ENCODE measurements at places on chromosomes 7 and 10.

GRCh38 chr7:44219371-44220045 lies 18.7 kb downstream of the YKT6 start:
- no peak for DNase-seq

DNA sequence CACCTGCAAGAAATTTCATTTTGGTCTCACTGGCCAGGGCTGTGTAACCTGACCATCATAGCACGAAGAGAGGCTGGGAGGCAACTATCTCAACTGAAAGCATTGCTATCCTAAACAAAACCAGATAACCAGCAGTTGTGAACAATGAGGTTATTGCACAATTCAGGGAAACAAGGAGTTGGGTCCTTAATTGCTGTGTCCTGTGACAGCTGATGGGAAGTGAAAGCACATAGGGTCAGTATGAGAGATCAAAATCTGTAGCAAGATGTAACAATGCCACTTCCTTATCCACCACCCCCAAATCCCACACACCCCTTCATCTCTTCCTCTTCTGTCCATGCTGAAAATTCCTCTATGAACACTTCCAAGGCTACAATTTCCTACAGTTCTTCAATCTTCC lies 80.2 kb downstream of the HTR7 start:
- no peak for DNase-seq

DNA sequence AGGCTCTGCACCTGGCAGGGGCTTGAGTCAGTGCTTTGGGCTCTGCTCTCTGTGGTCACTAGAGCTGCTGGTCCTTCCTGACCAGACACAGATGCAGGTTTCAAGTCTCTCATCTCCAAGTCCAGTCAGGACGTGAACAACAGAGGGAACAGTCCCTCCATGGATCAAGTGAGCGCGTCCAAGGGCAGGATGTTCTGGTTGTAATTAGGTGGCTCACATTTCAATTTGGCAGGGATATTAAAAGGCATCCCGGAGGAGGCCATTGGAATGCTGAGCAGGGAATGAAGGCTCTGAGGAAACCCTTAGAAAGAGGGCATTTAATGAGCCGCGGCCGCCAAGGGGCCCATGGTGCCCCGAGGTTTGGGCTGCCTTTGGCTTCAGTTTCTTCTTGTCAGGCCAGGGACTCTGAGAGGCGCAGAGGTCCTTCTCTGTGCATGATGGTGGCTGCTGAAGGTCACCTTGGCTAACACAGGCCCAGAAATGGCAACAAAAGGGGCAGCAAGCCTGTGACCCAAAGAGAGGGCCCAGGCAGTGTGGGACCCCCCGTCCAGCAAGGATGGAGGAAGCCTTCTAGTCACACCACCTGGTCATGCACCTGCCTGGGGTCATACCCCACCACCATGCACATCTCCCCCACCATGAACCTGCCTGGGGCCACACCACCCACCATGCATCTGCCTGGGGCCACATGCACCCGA lies 30.7 kb upstream of the INPP5A start:
- DNase-seq, result no peak

GRCh38 chr7:158953912-158954311 lies 97.6 kb downstream of the DYNC2I1 start:
- no peak for DNase-seq

GRCh38 chr7:16847381-16847860 lies 34.4 kb downstream of the AGR3 start:
- DNase-seq, result no peak

GRCh38 chr10:12974078-12974477 lies 27.4 kb downstream of the CCDC3 start:
- no peak for DNase-seq

GRCh38 chr10:71382757-71383156 lies 14.0 kb upstream of the CDH23 start:
- DNase-seq, result no peak

DNA sequence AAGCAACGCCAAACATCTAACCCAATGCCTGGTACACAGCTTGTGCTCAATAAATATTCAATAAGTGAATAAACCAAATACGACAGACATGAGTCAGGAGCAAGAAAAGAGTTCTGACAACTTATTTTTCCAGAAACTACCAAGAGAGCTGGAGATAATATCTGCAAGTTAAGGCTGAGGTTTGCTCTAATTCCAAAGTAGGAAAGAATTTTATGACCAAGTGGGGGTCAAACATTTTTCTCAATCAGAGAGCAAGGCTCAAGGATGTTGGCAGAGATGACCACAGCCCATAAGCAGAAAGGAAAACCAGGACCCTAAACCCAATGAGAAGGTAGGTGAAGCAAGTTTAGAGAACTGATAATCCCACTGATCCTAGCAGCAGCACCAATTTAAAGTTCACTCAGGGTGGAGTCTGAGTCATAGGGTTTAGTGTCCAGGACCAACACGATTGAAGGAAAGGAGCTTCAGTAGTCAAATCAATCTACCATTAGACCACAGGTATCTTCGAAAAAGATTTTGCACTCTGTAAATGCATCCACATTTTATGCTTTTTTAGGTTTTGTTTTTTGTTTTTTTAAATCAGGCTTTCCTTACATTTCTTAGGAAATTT lies 49.3 kb upstream of the KCNIP2 start:
- DNase-seq, result no peak

DNA sequence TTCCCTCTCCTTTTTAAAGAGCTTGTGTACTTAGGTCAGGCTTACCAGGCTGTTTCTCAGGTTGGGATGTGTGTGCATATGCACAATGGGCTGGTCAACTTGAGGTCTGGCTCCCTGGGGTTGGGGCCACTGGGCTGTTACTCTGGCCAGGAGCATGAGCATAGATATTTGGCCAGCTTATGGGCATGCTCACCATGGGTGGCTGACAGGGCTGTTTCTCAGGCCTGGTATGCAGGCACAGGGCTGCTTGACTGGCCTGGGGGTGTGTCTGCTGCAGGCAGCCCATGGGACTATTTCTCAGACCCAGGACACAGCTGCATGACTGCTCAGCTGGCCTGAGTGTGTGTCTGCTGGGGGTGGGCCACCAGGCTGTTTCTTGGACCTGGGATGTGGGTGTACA lies 34.6 kb downstream of the SCART1 start:
- no peak for DNase-seq

GRCh38 chr10:108789336-108789735 lies 1134.0 kb downstream of the XPNPEP1 start:
- DNase-seq, result no peak

DNA sequence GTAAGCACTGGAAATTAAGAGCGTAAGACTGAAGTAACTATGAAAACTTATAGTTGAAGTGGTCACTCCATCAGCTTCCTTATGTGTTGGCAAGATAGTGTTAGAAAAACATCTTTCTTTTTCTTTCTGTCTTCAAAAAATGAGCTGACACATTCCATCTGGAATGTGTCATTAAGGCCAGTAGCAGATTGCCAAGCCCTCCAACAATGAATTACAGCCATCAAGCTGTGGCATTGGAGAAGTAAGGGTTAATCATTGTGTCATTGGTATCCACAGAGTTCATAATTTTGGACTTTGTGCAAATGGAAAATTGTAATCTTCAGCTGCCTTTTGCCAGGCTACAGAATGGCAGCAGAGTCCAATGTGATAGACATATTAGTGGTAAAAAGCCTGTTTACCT lies 926.3 kb downstream of the NRG3 start:
- DNase-seq, result no peak

- DNase-seq, result no peak
Observed at GRCh38 chr10:70540089-70540788, 61.7 kb downstream of the PALD1 start.

DNA sequence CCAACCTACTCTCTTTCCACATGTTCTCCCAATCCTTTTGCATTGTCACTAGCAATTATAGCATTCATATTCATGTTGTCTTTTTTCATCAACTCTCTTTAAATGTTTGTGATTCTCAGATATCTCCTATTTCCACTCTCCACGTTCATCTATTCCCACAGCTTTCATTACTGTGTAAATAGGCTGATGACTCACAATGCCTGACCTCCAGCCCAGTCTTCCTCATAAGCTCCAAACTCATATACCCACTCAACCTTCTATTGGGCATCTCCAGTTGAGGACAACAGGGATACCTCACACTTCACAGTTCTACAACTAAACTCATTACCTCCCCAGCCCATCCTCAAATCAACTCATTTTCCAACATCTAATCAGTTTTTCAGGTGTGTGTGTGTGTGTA lies 194.1 kb downstream of the DGKI start:
- no peak for DNase-seq

DNA sequence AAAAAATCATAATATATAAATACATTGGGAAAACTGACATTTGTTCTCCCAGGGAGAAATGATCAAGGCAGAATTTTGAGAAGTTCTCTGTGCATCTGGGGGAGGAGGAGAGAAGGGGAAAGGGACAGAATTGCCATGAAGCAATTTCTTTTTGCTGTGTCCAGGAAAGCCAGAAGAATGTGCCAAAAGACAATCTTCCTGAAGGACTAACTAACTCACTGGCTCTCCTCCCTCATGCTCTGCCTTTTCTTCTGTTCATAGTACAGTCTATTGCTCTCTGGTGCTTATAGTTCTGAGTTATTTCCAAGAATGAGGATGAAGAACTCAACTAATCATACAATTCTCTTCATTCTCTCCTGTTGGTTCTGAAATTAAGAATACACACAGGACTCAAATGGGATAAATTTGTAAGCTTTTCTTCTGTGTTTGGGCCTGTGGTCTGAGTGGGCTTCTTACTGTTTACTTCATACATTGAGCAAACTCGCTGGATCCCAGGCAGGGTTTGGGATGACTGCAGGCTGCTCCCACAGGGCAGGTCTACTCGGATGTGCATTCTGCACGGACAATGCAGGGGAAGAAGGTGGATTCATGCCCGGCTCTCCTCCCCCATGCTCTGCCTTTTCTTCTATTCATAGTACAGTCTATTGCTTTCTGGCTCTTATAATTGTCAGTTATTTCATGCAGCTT lies 22.2 kb upstream of the FAM171A1 start:
- DNase-seq, result no peak

DNA sequence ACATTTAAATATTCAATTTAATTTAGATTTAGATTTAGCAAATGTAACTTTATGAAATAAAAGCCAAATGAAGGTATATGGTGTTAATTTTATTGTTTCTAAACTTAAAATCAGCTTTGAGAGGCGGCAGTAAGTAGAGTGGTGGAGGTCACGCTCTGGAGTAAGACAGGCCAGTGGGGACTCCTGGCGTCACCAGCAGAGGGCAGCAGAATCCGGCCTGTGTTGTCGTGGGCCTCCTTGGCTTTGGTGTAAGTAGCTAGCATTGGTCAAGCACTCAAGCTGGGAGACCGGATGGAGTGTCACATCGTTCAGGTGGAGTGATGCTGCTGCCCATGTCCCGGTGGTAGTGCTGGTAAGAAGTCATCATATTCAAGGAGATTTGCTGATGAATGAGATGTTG lies 98.7 kb upstream of the DNAJB6 start:
- no peak for DNase-seq

DNA sequence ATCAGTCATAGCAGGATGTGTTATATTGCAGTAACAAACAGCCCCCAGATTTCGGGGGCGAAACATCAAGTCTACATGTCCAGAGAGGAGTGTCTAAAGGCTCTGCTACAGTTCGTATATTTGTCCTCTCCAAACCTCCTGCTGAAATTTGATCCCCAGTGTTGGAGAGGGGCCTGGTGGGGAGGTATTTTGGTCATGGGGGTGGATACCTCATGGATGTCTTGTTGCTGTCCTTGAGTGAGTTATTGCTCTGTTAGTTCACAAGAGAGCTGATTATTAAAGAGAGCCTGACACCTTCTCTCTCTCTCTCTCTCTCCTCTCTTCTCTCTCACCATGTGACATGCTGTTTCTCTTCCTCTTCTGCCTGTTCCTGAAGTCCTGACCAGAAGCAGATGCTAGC lies 343.7 kb downstream of the TCERG1L start:
- DNase-seq, result no peak

DNA sequence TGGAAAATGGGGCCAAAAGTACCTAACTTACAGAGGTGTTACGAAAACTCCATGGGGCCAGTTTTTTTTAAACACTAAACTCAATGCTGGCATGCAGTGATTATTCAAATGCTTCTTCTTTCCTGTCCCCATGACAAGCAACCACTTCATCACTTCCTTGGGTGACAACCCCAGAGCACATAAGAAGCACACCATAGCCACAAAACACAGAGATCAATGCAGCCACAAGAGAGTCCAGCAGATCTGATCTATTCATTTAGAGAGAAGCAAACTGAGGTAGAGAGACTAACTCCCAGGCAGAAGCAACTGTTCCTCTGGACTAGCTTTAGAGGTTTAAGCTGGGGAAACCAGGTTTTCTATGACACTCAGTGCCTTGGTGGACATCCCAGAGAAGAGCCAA lies 180.0 kb downstream of the GRID1 start:
- DNase-seq, result no peak

DNA sequence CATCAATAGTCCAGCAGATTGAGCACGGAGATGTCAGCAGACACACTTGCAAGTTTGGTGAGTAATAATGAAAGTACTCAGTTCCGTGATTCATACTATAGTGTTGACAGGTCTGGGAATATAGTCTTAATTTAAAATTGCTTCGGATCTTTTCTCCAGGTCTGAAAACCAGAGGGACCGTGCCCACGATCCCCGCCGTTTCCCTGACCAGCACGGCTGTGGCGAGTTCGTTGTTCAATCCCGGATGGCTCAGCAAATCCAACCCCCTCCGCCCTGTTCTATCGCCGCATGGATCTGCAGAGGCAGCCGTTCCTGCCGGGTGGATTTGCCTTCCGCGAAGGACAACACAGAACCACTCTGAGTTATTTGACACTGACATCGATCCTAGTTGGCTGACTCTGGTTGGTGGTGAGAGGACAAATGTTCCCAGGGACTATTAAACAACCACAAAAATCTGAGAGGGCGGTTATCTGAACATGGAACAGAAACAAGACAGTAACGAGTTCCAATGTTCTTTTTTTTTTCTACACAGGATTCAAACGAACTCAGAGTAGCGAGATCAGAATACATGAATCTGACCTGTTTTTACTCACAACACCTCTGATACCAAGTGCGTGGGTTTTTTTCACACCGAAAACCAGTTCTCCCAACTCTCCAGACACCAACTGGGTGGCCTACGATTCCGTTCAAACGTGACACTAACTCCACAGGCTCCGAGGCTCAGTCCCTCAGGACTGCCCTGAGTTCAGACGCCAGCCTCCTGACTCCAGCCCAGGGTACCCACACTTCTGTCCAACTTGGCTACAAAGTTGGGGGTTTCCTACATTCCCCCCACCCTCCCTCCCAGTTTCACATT lies 52.7 kb downstream of the RBM17 start:
- no peak for DNase-seq

- no peak for DNase-seq
Observed at GRCh38 chr10:67385089-67385488, 310.9 kb downstream of the CTNNA3 start.

- no peak for DNase-seq
Observed at GRCh38 chr10:74650613-74651012, 175.8 kb upstream of the KAT6B start.

DNA sequence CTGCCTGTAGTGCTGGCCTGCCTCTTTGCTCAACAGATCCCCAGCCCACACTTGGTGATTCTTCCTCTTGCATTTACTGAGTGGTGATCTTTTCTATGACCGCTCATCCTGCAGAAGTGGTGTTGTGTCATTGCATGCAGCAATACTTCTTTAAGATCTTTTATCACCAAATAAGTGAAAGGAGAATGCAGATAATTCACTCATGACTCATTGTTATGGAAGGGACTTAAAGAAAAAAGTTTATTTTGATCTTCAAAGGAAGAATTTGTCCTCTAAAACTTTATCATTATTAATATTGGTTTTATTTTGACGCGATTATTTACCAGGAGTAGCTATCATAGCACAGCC lies 489.1 kb upstream of the CELF2 start:
- no peak for DNase-seq

GRCh38 chr10:43930243-43930642 lies 281.6 kb upstream of the ZNF32 start:
- no peak for DNase-seq
